Fibroblast of the aortic adventitia (primary cell): ENCODE measurements at places on chromosomes 6 and 20.

DNA sequence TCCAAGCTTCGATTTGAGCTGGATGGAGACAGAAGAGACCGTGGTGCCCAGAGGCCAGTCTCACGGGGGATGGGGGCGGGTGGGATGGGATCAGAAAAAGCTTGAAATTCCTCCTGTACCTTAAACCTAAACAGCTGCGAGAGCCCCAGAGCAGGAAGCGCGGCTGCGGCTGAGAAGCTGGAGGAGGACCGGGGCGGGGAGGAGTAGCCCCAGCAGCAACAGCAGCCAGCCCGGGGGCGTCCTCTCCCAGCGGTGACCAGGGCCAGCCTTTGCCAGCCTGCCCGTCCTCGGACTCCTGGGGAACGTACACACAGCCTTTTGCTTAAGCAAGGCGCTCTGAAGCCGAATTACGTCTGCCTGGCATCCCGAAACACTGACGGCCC lies 17.4 kb upstream of the PRDM13 start:
- no peak for DNase-seq

DNA sequence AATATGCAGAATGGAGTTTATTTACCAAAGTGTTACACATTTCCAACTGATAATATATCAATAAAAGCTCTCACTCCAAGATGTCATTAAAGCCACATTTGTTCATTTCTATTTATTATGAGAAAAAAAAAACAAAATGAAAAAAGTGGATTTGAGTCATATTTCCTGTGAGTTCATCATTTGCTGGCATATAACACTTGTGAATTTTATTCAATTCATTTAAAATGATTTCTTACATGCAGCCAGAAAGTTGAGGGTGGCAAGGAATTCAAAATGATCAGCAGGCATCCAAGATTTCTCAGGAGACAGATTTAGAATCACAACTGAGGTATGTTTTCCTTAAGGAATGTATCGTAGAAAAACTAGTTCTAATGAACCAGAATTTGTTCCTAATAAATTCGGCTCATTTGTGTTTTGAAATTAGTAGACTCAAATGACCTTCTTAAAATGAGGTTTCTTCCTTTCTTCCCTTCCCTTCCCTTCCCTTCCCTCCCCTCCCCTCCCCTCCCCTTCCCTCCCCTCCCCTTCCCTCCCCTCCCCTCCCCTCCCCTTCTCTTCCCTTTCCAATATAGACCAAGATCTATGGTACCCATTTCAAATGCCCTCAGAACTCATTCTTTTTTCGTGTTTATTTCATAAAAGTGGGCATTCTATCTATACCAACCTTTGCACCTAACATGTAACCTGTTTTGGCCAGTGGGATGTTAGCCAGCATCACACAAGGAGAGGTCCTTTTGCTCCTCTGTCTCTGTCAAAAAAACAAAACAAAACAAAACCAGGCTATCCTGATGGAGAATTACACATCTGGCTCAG lies 357.9 kb upstream of the TSHZ2 start:
- no peak for DNase-seq

GRCh38 chr20:17499041-17499440 lies 32.1 kb downstream of the BFSP1 start:
- DNase-seq, result no peak

DNA sequence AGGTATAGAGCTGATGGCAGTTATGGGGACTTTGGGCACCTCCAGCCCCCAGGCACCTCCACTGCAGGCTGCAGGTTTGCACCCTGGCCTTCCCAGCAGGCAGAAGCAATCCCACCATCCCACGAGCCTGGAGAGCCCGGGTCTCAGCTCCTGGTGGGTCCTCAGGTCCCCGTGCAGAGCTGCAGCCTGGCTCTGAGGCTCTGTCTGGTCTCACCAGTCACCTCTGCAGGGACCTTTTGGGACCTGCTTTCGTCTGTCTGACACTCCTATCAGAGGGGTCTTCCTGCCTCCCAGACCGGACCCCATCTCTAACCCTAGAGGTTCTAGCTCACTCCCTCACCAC lies 41.9 kb downstream of the FGD2 start:
- no peak for DNase-seq

- DNase-seq, result no peak
Measured at GRCh38 chr6:150451807-150452427, 83.1 kb downstream of the IYD start.

DNA sequence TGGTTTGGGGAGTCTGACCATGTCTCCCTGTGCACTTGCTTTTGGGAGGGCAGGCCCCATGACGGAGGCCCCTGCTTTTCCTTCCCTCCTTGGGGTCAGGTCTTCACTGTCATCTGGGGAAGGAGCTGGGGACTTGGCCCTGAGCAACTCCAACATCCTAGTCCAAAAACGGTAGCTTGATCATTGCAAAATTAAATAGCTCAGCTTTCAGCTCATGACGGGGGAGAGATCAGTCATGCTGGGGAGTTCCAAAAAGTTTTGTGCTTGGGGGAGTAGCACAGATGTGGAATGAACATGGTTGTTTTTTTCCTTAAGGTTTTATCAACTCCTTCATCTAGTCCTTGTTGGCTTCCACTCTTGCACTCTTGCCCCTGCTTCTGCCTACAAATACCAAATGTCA lies 60.8 kb downstream of the MOCS1 start:
- no peak for DNase-seq

- no peak for DNase-seq
Measured at GRCh38 chr6:38836585-38836984, 121.5 kb downstream of the DNAH8 start.

DNA sequence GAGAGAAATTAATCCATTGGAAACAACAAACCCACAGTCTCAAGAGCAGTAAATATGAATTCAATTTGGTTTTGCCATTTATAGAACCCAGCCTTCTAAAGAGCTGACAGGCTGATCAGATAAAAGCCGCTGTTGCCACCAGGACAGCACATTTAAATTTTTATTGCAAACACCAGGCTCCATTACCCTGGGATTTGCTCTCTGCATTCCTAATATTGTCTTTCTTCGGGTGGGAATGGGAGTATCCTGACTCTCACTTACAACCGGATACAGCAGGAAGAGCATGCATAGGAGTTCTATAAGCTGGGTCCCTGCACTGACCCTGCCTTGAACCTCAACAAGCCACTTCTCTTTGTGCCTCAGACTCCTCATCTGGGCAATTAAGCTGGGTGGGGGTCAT lies 142.9 kb downstream of the LRFN2 start:
- no peak for DNase-seq

DNA sequence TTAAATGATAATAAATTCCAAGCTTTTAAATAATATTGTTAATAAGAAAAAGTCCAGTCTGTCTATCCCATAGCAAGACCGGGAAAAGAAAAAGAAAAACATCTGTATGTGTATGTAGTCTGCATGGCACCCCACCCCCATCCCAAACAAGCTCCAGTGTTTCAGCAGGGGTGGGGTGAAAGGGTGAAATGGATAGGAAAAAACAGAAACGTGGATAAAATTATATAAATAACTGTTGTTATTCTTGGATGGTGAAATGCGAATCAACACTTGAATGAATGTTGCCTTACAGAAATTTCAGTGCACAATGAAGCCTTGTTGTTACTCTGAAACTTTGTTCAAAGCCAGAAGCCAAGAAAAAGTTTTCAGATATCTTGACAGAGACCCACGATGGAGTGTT lies 31.4 kb downstream of the HAO1 start:
- DNase-seq, result no peak

- DNase-seq, result no peak
Measured at GRCh38 chr20:19605786-19606485, 152.1 kb upstream of the RIN2 start.

DNA sequence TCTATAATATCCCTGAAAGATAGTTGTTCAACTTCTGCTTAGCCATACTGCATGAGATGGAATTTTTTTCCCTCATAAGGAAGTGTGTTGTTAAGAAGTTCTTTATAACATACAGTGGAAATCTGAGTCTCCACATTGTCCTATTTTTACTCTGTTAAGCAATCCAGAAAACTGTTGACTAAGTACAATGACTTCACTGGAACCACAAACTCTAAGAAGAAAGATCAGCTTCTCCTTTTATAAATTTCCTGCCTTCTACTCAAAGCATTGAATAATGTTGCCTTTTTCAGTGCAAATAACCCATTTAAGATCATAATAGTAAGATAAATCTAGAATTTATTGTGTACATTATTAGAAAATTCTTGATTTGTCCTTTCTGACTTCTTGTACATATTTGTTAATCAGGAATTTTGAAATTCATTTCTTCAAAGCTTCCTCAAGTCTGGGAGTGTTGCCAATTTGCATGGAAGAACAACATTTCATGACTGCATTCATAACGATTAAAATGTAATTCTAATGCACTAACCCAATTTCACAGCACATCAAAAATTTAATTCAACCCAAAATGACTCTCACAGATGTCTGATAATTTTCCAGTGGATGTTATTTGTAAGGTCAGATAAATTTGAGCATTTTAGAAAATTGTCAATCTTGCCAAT lies 45.6 kb upstream of the ANKEF1 start:
- peak; percentile 52 for DNase-seq

DNA sequence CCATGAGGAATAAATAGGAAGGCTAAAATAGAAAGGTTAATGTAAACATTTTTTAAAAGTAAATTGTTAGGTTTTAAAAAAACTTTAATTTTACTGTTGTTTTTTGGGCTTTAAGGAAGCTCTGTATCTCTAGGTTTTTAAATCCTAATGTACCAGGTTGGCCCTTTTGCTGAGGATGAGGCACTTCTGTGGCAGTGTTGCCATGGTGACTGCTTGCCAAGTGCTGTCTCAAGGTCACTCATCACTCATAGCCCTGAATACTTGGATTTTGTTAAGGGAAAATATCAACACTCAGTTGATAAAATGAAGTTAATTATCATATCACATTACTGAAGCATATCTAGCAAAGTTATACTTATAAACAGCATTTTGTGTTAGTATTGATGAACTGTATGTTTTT lies 50.2 kb downstream of the NCOA3 start:
- DNase-seq, result no peak

DNA sequence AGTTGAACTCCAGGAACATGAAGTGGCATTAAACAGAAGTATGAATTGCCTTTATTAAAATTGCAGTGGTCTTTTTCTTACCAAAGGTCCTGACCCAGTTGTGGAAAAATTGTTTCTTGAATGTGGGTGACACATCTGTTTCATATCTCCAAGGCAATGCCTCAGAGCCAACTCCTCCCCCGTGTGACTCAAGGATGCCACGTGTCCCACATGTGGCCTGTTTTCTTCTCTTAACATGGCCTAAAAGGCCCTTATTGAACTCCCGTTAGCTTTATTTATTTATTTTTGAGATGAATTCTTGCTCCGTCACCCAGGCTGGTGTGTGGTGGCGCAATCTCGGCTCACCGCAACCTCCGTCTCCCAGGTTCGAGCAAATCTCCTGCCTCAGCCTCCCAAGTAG lies 128.4 kb upstream of the ESR1 start:
- DNase-seq, result peak; percentile 70

DNA sequence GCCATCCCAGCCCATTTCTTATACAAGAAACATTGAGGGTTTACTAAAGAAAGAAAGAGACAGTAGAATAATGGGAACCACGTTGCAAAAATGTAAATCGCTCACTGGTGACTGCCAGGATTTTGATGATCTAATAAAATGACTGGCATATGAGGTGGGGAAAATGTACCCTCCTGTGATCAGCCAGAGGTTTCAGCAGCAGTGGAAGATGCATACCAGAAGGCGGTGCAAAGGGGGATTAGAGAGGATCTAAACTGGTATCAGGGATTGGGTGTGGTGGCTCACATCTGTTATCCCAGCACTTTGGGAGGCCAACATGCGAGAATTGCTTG lies 60.8 kb upstream of the DDR1 start:
- no peak for DNase-seq

GRCh38 chr6:153411070-153411648 lies 280.1 kb upstream of the RGS17 start:
- DNase-seq, result no peak

- peak; percentile 78 for DNase-seq
Measured at GRCh38 chr6:145929037-145929633, 35.0 kb downstream of the SHPRH start.

- peak; percentile 80 for DNase-seq
Measured at GRCh38 chr6:137705160-137706082, 161.6 kb upstream of the TNFAIP3 start.

DNA sequence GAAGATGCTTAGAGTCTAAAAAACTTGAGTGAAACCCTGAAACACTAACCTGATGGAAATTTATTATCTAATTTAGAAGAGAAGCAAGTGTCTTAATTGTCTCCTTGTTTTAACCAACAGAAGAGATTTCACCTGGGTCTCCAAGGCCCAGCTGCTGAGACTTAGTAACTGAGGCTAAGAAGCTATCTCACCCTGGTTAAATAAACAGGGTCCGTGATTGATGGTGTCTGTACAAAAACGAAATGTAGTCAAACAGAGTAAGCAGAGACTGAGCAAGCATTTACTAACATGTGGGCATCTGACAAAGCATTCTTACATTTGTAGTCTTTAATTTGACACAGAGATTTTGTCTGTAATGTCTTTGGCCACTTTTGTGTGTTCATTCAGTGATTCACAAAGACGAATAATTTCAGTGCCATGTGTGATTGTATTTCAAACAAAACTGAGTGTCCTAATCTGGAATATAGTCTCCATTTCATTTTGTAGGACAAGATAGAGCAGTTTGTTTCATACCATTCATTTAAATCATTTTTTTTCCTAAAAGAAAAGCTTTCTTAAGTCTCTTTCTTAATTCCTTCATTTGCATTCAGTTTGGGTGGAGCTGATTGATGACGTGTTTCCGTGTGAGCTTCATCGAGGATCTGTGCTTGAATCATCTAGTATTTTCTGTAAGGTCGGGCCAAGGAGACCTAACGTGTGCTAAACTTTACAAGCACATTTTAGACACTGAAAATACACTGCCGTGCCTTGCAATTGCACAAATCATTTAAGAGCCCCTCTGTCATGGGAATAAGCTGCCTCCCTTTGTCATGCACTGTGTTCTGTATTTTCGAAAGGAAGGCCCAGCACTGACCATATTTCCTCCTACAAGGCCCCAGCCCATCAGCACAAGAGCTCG lies 170.6 kb upstream of the QKI start:
- DNase-seq, result no peak

DNA sequence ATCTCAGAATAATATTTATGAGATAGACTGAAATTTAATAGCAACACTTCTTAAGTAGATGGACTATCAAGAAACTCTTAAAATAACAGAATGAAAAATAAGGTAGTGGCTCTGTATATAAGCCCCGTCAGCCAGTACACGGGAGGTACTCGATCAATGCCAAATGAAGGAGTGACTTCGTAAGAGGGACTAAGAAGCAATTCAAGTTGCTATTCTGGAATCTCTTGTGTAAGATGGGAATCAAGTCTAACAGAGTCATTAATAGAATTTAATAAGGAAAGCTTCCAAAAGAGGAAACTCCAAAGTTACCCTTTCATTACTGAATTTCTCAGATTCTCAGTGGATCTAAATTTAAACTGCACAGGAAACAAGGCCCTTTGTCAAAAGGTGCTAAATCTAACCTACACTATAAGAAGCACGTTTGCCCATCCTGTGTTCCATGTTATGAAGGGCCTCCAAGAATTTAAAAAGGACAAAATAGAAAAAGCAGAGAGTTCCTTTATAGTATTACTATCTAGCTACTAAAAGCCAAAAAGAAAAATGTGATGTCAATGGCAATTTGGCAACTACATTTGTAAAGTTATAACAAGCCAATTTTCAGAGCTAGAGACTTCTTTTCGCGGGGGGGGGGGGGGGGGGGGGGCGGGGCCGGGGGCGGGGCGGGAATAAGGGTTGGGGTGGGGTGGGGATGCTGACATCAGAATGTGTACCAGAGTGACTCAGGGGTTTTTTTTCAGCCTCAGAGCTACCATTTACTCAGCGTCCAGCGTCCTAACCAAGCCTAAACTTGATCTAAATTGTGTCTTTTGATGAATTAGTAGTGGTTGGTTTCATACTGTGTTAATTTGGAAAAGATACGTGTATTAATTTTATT lies 200.6 kb downstream of the GMPR start:
- DNase-seq, result peak; percentile 82
